NCI-H524 treated with DMSO at 0.1 percent for 48 hours (cell line): ENCODE measurements at places on chromosomes 5 and 9.

- DNase-seq: no peak
These were observed 56.2 kb downstream of the CTNNA1 start for GRCh38 chr5:138809391-138809790.

DNA sequence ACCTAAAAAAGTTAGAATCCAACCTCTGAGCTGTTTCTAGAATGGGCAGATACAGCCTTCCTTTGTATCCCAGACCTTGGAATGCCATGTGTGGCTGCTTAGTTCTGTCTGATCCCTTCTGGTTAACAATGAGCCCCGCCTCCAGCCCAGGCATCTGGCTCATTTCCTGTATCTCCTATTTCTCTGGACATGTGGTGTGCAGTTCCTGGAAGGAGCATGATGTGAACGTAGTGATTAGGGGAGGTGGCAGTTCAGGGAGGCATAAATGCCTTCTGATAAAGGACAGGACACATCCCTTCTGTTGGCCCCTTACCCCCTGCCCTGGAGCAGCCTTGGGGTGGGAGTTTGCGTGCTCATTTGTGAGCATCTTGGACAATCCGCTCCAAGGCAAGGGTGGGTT, 243.0 kb downstream of the ZSWIM6 start:
- DNase-seq: peak; percentile 13

GRCh38 chr5:78236046-78236445, 58.5 kb downstream of the AP3B1 start:
- no peak for DNase-seq

DNA sequence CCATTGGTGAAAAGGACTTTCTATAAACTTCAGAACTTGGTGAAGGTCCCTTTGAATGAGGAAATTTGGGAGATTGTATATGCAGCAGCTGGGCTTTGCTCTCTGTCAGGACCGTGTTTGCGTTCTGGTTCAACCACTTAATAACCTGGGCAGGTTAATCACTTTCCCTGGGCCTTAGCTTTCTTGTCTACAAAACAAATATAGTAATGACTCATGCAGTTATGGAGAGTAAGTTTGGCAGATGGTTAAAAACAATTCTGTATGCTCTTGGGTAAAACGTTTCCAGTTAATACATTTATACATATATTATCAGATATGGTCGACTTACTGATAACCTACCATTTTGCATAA, 197.0 kb downstream of the ARHGEF28 start:
- DNase-seq: no peak

DNA sequence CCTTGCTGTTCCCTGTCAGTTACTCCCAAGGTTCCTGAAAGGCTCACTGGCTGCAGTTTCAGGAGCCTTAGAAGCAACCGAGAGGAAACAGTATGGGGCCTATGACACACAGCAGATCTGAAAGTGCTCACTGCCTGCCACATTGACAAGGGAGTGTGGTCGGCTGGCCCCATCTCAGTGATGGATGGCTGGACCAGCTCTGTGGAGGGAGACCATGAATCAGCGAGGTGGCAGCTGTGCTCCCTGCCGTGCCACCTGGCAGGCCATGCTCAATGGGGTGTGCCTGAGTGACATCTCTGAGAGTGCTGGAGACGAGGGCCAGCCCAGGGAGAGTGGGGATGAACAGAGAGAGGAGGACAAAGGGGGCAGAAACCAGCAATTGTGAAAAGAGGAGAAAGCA, 49.1 kb downstream of the DOCK2 start:
- peak; percentile 17 for DNase-seq

DNA sequence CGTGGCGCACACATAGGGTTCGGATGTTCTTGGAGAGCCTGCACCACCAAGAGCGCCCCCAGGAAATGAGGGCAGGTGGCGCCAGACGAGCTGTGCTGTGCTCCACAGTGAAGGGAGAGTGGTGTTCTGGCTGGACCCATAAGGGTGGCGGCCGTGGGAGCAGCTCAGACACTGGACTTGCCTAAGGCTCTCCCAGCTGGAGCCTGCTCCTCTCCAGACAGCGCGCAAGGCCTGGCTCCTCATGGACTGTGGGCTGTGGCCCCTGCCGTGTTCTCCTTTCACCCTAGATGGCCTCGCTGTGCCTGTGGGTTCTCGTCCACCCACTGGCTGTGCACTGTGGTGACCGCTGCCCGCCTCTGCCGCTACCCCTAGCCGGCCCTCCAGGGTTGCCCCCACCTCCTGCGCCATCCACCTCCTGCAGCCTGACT, 92.9 kb downstream of the EHMT1 start:
- DNase-seq: no peak

GRCh38 chr5:140556438-140556837, 835 bp downstream of the SRA1 start:
- DNase-seq: no peak

- no peak for DNase-seq
These were observed 184.5 kb downstream of the TRIO start for GRCh38 chr5:14327624-14328023.

GRCh38 chr5:171855798-171856763, 70.5 kb downstream of the SMIM23 start:
- no peak for DNase-seq

DNA sequence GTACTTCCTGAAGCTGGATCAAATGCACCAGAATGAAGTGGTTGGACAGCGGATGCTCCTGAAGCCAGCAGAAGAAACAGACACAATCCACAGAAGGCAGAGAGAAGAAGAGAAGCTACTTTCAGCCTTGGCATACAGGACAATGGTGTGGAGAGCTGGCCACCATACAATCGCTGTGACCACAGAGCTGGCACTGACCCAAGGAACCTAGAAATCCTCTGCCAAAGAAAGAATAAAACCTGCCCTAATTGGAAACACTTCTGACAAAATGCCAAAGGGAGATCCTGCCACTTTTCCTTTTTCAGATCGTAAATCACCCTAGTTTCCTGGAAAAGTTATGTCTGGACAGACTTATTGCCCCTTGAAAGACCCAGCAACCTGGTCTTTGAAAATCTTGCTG, 77.8 kb downstream of the BAAT start:
- DNase-seq: no peak

GRCh38 chr5:131019601-131020315, 145.3 kb downstream of the HINT1 start:
- no peak for DNase-seq

DNA sequence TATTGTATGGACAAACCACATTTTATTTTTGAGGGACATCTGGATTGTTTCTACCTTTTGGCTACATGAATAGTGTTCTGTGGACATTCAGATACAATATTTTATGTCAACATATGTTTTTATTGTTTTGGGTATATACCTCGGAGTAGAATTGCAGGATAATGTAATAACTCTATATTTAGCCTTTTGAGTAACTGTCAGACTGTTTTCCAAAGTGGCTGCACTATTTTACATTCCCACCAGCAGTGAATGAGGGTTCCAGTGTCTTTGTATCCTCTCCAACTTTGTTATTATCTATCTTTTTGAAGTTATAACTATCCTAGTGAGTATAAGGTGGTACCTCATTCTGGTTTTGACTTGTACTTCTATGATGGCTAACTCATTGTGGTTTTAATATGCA, 11.0 kb downstream of the NDUFS4 start:
- no peak for DNase-seq

DNA sequence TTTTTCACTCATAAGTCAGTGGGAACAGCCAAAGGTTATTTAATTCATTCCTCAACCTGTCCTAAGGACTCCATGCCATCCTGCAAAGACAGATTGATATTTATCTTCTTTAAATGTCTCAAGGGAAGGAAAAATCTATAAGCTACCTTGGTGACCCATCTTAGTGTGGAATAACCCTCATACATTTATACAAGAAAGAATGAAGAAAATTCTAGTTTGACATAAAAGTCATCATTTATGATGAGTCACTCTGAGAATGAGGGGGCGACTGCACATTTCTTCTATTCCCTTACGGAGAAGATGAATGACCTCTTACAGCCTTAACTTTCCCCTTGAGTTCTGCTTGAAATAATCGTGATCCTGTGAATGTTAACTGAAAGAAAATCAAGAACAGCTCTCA, 26.8 kb upstream of the NUDT12 start:
- DNase-seq: no peak
